ENCODE measurements at places on chromosomes 2 and 18.

GRCh38 chr2:100537918-100538317 is 24.9 kb upstream of the PDCL3 start:
- no peak for DNase-seq

DNA sequence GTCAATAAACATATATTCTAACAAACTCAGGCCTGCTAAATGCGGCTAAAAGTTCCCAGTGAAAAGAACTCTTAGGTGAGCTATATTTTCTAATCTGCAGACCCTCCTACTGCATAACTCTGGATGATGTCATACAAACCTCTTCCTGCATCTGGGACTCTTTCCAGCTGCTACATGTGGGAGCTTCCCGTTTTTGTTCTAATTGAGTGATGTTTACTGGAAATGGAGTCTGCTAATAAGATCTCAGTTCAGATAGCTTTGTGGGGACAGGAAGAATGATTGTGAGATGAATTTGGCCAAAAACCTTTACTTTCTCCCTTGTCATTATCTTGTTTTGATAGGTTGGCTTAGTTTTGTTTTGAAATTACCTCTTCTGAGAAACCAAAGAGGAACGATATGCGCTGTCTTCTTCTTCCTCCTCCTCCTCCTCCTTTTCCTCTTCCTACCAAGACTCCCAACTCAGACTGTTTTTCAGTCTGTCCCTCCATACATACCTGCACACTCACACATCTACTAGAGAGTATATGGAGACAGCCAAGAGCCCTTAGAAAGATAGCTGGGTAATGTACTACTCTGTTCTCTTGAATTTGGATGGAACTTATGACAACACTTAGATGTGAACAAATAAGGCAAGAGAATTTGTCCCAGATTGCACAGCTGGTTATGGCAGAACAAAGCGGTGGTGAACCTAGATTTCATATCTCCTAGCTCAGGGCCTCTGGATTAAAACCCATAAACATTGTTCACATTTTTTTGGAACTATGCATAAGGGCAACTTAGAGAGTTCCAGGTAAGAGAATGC is 39.8 kb upstream of the AAK1 start:
- no peak for DNase-seq

GRCh38 chr18:10313016-10313342 is 141.5 kb upstream of the APCDD1 start:
- DNase-seq: no peak

DNA sequence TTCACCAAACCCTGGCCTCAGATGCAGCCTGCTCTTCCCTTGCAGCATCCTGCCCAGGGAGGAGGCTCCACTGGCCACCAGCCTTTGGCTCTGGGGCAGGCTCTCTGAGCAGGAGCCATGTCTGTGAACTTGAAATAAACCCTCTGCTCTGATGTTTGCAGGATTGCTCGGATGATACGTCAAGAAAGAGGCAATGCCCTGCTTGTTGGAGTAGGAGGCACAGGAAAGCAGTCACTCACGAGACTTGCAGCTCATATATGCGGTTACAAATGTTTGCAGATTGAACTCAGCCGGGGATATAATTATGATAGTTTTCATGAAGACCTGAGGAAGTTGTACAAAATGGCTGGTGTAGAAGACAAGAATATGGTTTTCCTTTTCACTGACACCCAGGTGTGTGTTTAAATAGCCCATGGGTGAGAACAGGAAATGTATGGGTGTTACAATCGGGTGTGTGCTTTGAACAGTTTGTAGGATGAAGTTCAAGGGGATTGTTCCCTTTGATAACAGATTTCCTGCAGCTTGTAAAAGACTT is 177.9 kb downstream of the DNAH6 start:
- no peak for DNase-seq

DNA sequence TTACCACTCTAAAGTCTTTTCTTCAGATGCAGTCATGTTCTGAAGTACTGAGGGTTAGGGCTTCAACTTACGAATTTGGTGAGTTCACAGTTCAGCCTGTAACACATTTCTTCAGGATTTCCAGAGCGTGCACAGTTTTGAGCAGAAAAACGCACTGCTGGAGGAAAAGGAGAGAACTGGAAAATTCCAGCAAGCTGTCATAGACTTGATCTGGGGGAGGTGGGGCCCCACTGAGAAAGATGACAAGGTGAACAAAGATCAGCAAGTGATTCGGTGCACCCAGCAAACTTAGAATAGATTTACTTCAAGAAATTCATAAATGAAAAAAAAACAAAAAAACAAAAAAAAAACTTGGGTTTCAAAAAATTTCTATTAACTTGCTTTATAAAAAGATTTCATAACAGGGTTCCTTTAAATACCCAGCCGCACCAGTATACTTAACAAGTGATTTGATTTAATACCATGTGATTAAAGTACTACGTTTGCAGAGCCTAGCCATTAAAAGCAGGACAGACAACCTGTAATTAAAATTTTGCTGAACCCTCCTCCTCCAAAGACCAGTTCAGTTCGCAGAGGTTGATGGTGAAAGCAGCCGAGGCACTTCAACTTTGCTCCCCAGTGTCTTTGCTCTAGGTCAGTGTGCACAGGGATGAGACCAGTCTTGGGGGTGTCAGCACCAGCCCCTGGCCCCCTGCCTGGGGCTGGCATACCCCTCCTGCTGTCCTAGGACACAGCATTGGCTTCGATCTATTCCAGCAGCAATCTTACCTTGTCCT is 30.5 kb downstream of the CTIF start:
- no peak for DNase-seq

GRCh38 chr18:11293794-11294193 is 144.4 kb upstream of the PIEZO2 start:
- no peak for DNase-seq

DNA sequence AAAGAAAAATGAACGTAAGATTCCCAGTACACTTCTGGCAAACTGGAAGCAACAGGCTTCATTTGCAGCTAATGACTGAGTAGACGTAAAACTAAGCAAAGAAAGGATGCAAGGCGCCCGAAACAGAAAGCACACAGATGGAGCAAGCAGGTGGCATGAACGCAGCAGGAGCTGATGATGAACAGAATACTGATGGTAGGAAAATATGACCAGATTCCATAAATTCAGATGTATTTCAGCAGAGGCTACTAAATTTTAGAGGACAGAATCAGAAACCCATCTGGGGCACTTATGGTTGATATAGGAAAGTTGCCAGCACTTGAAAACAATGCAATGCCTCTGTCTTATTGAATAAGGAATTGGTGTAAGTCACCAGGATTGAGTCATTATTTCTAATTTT is 658.7 kb upstream of the LINC00305 start:
- DNase-seq: no peak

- no peak for DNase-seq
Observed at GRCh38 chr18:33916200-33916599, 308.5 kb downstream of the NOL4 start.

Measured in activated CD4-positive, CD25-positive, alpha-beta regulatory T cell (primary cell).